ENCODE measurements at places on chromosomes 5 and 9.

GRCh38 chr5:159947708-159948358 lies 31.6 kb downstream of the ADRA1B start:
- DNase-seq: no peak

DNA sequence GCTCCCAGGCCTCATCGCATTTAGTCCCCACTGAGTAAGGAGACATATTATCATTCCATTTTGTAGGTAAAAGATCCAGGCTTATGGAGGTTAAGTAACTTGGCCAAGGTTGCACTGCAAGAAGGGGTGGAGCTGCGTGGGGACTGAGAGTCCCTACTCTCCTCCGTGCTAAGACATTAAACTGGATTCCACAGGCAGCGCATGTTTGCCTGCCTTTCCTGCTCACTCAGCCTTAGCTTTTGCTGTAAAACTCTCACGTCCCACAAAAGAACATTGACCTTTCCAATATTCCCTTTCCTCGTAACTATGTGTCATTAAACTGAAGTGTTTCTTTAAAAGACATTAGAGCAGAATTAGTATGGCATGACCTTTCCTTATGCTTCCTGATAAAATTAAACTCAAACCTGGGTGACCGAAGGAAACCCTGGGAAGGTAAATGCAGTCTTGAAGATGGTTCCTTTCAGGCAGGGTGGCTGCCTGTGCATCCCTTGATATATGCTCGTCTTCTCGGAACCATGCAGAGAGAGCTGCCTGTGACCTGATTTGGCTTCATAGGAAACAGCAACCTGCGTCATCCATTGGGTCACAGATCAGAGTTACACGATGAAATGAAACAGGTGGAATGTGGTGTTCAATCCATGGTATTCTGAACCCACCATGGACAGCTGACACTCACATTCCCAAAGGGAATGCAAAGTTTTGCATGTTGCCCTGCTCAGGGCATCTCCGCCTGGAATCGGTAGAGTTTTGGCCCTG lies 85.9 kb downstream of the TMEM252 start:
- no peak for DNase-seq

DNA sequence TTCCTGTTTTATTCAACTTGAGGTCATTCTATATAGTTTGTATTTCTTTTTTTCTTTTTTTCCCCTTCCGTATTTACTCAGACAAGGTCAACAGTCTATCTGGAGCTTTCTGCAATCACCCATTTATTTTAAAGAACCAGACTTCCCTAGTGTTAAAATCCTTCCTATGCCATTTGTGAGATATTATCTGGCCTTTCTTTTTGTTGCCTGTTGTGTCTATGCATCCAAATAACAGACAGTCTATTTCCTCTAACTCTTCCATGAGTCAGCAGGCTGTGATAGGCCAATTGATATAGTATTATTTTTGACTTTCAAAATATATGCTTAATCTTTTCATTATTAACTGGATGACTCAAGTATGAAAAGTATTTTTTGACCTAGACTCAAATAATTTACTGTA lies 291.2 kb upstream of the PTPRD start:
- DNase-seq: no peak

GRCh38 chr5:67581203-67581602 lies 384.6 kb upstream of the CD180 start:
- no peak for DNase-seq

DNA sequence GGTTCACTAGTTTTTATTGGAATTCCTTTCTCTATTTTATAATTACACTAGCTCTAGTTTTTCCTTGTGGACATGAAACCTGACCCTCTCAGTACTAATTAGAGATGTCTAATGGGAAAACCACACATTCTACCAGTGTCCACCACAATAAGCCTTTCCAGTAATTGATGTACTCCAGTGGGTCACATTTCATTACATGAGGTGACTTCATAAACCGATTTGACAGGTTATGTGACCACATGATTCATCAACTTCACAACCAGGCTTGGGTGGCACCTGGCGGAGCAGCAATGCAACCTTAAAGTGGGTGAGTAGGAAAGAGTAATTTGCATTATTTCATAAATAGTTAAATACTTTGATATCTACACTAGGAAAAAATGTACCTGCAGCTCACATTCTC lies 284.2 kb upstream of the ADAMTS16 start:
- DNase-seq: no peak

- DNase-seq: no peak
These were observed 14.0 kb upstream of the TCF7 start for GRCh38 chr5:134100283-134101091.

DNA sequence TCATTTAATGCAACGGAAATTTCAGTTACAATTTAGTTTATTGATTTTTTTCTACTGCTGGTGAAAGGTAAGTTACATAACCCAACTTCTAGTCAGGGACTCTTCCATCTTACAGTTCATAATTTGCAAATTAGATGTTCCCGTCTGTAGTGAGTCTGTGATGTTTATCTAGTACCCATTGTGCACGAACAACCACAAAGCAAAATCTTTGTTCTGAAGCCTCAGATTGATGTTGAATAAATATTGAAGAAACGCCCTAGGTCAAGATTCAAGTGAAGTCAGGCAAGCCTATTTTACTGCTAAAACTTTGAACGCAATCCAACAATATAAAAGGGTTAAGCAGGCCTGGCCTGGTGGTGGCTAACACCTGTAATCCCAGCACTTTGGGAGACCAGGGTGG lies 43.1 kb downstream of the BASP1 start:
- no peak for DNase-seq

DNA sequence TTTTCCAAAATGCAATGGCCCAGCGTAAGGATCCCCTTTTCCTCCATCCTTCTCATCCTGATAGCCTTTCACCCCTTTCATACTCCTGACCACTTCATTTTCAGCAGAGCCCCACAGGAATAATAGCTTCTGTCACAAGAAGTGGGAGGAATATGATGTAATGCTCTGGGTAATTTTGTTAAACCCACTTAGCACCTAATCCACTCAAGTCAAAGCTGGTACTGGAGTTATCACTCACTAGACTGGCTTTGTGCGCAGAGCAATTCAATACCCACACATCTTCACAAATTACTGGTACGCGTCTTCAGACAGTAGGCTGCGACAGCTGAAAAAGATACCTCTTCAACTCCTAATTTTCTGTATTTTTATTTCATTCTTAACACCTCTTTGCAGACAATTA lies 2232.8 kb upstream of the WWC1 start:
- no peak for DNase-seq

DNA sequence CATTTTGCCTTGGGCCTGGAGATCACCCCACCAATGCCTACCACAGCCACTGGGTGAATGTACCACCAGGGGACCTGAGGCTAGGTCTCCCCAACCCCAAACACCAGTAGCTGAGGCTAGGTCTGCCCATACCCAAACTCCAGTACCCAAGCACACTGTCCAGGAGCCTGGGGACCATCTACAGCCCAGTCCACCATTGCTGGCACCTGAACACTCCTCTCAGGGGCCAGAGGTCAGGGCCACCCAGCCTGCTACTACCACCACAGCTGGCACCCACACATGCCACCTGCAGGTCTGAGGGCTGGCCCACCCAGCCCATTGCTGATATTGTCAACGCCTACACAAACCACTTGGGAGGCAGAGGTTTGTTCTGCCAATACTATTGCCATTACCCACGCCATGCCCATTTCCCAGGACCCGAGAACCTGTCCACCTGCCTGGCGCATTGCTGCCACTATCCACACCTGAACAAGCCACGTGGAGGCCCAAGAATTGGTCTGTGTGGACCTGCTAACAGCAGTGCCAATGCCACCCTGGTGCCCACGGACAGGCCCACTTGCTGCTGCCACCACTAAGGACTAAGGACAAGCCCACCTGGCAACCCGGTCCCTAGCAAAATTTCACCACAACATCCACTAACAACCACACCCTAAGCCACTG lies 59.2 kb downstream of the ZDHHC21 start:
- no peak for DNase-seq

- no peak for DNase-seq
These were observed 14.5 kb upstream of the LPCAT1 start for GRCh38 chr5:1538276-1538675.

GRCh38 chr5:81788329-81788728 lies 37.4 kb upstream of the SSBP2 start:
- no peak for DNase-seq

DNA sequence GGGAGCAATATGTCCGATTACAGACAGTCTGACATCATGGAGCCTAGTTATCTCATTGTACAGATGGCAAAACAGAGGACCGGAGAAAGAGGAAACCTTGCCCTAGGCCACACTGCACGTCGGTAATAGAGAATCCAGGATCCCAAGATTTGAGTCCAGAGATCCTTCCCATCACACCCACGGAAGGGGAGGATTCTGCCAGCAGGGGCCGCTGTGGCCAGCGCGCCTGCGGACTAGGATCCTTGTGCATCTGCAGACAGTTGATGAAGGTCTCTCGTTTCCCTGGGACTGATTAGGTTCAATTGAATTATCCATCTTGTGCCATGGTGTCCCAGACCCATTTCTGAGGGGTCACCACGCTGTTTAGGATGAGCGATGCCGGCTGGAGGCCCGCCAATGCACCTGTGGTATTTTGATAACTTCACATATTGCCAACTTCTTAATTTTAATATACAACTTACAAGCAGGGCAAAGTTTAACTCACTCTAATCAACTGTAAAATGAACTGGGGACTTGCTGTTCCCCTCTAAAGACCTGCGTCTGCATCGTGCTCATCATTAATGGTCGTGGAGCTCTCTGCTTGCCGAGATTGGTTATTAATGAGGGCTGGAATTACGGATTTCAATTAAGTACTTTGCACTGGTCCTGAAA lies 592.7 kb upstream of the BRINP1 start:
- no peak for DNase-seq

DNA sequence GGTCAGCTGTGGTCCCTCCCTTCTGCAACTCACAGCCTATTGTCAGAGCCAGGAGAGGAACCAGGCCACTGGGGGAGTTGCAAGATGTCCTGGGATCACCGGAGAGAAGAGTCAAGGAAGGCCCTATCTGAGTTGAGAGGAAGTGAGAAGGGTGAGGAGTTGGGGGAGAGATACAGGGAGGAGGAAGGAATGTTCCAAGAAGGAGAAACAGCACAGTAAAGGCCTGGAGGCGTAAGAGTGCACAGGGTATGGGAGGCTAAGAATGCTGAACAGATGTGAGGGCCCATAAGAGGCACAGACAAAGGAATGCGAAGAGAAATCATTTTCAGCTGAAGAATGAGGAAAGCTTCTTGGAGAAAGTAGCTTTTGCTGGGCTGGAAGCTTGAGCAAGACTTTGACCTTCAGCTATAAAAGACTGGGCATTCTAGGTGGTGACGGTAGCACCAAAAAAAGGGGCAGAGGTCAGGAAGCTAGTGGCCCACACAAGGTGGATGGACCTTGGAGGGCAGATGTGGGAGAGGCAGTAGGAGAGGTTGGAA lies 21.6 kb upstream of the CSF1R start:
- DNase-seq: no peak

DNA sequence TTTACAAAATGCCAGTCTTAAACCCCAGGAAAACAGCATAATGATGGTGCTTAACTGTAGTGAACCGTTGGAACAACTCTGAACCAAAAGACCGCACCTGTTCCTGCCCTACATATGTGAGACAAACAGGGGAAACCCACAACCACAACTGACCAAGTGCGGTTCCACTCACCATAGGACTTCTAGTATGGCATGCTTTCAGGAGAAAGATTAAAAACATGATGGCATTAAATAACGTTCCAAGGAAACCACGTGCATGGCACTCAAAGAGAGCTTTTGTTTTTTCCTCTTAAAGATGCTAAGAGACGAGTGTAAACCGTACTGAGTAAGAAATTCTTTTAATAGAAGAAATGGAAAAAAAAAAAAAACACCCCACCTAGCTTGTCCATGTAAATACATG lies 119.8 kb downstream of the SSBP2 start:
- DNase-seq: no peak

- DNase-seq: no peak
These were observed 6.1 kb downstream of the SAPCD2 start for GRCh38 chr9:137064027-137064879.

GRCh38 chr5:104932431-104932830 lies 1369.8 kb upstream of the NUDT12 start:
- no peak for DNase-seq

GRCh38 chr5:140145818-140146522 lies 20.2 kb downstream of the IGIP start:
- DNase-seq: no peak

DNA sequence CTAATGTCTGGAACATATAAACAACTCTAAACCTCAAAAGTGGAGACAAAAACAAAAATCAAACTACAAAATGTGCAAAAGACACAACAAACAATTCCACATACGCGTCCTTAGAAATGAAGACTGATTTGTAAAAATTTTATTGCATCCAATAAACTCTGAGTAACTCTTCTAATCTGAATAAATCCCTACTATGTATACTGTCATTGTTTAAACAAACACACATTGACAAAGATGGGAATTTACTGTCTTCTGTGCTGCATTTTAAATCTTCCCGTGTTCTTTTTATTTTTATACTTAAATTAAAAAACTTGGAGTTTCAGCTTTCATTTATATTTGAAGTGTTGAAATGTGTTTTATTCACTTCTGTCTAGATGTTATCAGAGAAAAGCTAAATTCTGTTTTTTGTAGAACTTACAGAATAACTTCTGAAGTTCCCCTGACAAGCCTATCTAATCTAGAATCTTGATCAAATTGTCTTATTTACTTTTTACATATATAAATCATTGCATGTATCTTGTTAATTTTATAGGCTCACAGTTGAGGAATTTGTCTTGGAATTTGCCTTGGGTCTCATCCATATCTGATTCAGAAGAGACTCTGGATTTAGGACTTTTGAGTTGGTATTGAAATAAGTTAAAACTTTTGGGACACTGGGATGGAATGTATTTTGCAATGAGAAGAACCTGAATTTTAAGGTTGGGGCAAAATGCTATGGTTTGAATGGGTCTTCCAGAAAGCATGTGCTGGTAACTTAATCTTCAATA lies 2064.4 kb upstream of the C9orf72 start:
- DNase-seq: no peak

GRCh38 chr5:7850395-7851239 lies at the start of gene CFAP90:
CFAP90 (minus strand) TSS chr5:7851133; CDS start chr5:7851021, 112 bp downstream.
- no peak for DNase-seq

- no peak for DNase-seq
These were observed 636.8 kb downstream of the PRR16 start for GRCh38 chr5:121100931-121101330.

DNA sequence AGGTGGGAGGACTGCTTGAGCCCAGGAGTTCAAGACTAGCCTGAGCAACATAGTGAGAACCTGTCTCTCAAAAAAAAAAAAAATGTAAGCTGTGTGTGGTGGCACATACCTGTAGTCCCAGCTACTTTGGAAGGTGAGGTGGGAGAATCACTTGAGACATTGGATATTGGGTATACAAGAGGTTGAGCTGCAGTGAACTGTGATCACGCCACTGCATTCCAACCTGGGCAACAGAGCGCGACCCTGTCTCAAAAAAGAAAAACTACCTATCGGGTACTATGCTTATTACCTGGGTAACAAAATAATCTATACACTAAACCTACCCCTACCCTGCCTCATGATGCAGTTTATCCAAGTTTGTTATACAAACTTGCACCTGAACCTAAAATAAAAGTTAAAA lies 64.9 kb downstream of the AOPEP start:
- no peak for DNase-seq

GRCh38 chr5:135221187-135221473 lies 177.9 kb downstream of the MACROH2A1 start:
- DNase-seq: no peak
